NCI-H187 treated with DMSO at 0.1 percent for 48 hours (cell line): ENCODE measurements at places on chromosomes 3 and 15.

GRCh38 chr15:65337436-65338070 is 33.1 kb downstream of the RNU5B-1 start:
- DNase-seq = no peak

DNA sequence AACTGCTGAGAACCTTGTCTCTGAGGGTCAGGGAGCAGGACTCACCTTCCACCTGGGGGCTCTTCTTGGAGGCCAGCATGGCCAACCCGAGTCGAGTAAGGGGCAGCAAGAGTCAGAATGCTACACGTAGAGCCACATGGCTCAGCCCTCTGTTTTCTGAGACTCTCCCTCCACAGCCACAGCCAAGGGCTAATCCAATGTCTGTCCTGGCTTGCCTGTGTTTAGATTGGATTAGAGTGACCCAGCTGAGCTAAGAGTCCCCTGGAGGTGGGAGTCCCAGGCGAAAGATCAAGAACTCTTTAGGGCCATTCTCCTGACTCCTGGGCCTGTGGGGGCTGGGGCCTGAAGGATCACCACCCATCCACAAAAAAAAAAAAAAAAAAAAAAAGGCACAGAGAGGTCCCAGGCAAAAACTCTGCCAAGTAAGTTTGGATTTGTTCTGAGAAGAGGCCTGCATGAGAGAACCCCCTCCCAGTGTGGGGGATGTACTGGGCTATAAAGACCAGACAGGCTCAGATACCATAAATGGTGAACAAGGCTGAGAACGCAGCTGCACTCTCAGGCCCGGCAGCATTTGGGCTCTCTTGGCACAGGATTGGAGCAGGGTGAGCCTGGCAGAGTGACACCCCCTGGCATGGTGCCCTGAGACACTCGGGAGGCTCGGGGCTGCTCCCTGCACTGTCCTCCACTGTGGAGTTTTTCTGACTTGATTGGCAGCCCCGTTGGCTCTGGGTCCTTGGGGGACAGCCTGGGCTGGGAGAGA is 88.0 kb upstream of the OSBPL11 start:
- DNase-seq = no peak

GRCh38 chr15:43881944-43882343 is 55.1 kb downstream of the WDR76 start:
- DNase-seq = no peak

DNA sequence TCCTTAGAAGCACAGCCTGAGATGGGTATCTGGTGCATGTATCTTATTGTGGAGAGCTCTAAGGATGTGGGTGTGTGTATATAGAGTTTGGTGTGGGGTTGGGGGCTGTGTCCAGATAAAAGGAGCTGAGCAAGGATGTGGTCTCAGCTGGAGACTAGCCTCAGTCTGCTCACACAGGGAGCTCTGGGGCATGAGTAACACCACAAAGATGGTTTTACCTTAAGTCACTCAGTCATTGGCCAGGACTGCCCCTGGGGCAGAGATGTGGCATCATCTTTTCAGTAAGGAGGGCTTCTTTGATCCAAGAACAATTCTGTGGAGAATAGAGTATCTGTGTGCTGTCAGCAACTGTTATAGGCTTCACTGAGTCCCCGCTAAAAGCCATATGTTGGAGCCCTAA is 163.4 kb upstream of the NUDT16 start:
- no peak for DNase-seq

DNA sequence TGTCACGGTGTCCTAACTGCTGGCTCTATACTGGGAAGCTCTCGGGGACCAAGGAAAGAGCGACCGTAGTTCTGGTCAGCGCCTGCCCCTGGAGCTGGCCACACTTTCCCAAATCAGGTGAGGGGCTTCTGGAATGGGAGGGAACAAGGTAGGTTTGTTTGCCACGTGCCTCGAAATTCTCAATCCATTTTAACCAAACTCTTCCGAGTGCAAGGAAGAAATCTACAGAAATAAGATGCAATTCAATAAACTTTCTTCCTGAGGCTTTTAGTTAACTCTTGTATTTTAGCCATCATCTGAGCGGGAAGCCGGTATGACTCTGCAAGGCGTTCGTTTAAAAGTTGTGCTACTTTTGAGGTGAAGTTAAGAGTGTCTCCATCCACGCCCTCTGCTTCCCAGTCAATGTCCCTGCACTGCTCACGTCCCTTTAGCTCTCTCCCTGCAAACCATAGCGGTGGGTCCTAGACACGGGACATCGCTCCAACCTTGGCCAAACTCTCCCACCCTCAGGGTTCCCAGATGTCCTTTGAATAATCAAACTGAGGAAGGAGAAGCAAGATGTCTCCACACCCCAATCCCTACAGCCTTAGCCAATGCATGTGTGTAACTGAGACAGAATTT is 597 bp downstream of the AGTR1 start:
- no peak for DNase-seq

DNA sequence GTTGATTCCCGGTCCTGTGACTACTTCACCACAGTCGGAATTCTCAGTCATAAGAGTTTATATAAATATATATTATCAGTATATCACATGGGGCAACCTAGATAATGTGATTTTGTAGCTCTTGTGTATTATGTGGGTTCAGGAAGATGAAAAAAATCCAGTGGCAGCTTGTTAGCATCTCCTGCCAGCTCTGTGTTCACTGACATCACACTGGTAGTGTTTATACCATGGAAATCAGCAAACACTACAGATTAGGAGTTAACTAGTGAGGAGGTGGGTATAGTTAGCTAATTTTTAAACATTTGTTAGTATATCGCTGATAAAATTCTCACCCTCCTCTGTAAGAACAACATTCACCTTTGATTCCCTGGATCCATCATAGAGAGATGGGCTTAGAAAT is 44.5 kb upstream of the KCNMB2 start:
- DNase-seq = no peak

- DNase-seq = no peak
Observed at GRCh38 chr15:52408823-52409222, 113.2 kb upstream of the MYO5C start.

DNA sequence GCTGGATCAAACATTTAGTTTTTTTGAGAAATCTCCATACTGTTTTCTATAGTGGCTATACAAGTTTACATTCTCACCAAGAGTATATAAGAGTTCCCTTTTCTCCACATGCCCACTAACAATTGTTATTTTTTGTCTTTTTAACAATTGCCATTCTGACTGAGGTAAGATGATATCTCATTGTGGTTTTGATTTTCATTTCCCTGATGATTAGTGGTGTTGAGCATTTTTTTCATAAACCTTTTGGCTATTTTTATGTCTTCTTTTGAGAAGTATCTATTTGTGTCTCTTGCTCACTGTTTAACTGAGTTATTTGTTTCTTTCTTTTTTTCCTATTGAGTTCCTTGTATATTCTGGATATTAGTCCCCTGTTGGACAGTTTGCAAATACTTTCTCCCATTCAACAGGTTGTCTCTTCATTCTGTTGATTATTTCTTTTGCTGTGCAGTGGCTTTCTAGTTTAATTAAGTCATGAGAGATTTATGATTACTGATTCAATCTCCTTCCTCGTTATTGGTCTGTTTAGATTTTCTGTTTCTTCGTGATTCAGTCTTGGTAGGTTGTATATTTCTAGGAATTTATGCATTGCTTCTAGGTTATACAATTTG is 6.7 kb upstream of the RNF13 start:
- DNase-seq = no peak

DNA sequence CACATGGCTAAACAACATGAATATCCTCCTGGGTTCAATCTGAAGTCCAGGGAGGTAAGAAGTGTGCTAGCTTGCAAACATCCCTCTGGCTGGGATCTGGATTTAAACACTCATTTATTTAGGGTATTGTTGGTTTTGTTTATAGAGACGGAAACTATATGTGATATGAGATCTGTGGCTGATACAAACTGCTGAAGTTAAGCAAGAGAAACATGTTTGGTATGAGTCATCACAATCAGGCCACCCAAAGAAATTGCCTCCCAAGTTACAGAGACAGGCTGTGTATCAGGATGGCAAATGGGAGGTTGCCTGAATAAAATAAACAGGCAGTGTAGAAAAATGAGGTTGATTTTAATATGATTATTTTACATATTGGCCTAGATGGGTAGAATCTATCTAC is 562.1 kb downstream of the IGSF11 start:
- DNase-seq = no peak

GRCh38 chr3:26381411-26381810 is 241.2 kb upstream of the LRRC3B start:
- no peak for DNase-seq

- no peak for DNase-seq
Observed at GRCh38 chr3:4720316-4721075, 227.3 kb downstream of the ITPR1 start.

GRCh38 chr3:67706934-67707333 is 52.5 kb upstream of the SUCLG2 start:
- no peak for DNase-seq

GRCh38 chr3:149801639-149802038 is 9.3 kb upstream of the ANKUB1 start:
- DNase-seq = no peak

- no peak for DNase-seq
Observed at GRCh38 chr3:13046569-13047274, 26.5 kb downstream of the IQSEC1 start.

GRCh38 chr15:60635507-60636352 is 156.8 kb upstream of the ICE2 start:
- DNase-seq = no peak

DNA sequence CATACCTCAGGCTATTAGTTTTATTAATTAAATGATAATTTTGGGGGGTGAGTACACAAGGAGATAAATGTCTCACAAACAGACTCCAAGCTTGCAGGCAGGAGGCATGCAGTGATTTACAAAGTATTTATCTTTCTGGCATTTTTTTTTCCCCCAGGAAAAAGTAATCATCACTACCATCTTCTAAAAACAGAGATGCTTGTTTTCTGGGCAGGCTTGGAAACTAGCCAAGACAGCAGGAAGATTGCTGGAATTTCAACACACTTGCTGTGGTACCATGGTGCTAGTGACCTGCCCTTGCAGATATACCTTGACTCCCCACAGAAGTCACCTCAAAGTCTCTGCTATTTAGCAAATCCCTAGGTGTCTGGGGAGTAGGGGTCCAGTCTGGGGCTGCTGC is 732.8 kb upstream of the CFAP20DC start:
- DNase-seq = no peak

- DNase-seq = no peak
Observed at GRCh38 chr3:27253831-27254230, 115.4 kb downstream of the NEK10 start.

DNA sequence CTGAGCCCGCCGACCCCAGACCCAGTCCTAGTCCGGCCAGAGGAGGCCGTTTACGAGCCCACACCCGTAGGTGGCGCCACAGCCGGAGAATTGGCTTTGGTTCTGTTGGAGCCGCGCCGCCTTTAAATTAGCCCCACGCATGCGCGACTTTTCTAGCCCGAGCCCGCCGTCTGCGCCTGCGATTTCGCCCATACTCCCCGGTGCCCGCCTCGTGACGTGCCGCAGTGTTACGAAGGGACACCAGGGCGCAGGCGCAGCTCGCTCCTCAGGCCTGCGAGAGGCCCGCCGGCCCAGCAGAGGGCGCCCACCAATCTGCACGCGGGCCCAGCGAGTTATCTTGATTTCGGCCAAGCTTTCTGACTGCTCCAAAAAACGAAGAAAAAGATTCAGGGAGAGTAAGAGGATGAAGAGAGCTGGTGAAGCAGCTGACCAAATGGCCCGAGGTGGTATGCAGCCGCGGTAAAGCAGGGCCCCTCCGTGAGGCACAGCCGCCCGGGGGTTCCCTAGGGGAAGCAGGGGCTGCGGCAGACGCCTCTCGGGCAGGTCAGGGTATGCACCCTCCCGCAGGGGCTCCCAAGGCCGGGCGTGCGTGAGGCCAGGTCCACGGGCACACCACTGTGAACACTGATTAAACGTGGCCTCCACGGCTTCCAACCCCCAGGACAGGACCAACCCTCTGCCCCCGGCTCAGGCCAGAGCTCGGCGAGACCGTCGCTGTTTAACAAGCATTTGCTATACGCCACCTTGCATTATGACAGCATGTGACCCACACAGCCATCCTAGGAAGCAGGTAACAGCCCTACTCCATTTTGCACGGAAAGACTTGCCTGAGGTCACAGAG is 32.8 kb downstream of the RPN1 start:
- DNase-seq = peak; percentile 88

DNA sequence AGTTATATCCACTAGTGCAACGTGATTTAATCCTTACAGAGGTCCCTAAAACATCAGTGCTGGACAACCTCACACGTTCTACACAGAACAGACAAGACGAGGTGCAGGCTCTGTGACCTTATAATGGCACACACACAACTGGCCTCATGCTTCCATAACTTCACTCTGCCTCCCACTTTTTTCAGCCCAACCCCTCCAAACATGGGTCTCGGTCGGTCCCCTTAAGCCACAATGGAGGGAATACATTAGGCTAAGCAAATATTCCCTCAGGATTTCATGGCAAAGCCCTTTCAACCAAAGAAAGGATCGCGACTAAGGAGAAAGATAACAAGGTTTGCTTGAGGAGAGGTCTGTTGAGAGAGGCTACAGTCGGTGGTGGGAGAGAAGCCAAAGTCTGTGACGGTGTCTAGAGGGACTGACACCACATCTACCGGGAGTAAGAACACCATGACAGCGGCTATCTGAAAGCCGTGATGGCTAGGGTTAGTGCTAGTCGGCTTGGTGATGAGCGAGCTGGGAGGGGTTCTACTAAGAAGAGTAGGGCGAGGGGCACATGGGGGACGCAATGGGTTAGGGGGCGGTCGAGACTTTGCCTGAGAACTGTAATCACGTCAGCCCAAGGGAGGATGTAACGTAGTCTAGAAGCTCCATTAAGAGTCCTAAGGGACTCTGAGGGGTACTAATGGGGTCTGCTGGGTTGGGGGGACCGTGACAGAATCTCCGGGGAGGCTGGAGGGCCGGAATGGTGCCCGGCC is 1.0 kb downstream of the MYO9A start:
- no peak for DNase-seq
